CD4-positive, alpha-beta memory T cell (primary cell): ENCODE measurements at places on chromosomes 11 and 22.

- DNase-seq: no peak
These were observed 249.9 kb downstream of the TTC28 start for GRCh38 chr22:28429711-28430110.

DNA sequence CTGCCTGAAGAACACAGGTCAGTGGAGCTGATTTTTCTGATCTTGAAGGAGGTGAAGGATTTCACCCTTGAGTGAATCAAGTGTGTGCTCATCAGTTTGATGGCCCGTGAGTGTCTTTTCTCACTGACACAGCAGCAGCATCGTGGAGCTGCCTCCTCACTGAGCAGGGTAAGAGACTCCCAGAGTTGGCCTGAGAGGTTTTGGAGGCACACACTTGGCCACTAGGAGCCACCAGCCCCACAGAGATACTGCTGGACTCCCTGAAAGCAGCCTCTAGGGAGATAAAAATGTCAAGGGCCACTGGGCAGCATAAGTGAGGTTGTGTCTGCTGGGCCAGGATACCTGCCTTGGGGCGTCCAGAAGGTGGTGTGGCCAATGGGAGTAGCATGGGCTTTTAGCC, 245.4 kb downstream of the GRIK4 start:
- no peak for DNase-seq

GRCh38 chr11:88666364-88666763, 328.8 kb upstream of the CTSC start:
- DNase-seq: no peak

GRCh38 chr11:111124724-111125123, 120.8 kb upstream of the POU2AF2 start:
- DNase-seq: no peak

GRCh38 chr11:74018331-74019005, 9.6 kb upstream of the UCP3 start:
- DNase-seq: no peak

DNA sequence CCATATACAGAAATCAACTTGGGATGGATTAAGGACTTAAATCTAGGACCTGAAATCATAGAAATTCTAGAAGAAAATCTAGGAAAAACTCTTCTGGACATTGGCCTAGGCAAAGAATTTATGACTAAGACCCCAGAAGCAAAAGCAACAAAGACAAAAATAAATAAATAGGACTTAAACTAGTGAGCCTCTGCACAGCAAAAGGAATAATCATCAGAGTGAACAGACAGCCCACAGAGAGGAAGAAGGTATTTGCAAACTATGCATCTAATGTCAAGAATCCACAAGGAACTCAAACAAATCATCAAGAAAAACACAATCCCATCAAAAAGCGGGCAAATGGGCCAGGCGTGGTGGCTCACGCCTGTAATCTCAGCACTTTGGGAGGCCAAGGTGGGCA, 32.4 kb downstream of the TTC28 start:
- no peak for DNase-seq

DNA sequence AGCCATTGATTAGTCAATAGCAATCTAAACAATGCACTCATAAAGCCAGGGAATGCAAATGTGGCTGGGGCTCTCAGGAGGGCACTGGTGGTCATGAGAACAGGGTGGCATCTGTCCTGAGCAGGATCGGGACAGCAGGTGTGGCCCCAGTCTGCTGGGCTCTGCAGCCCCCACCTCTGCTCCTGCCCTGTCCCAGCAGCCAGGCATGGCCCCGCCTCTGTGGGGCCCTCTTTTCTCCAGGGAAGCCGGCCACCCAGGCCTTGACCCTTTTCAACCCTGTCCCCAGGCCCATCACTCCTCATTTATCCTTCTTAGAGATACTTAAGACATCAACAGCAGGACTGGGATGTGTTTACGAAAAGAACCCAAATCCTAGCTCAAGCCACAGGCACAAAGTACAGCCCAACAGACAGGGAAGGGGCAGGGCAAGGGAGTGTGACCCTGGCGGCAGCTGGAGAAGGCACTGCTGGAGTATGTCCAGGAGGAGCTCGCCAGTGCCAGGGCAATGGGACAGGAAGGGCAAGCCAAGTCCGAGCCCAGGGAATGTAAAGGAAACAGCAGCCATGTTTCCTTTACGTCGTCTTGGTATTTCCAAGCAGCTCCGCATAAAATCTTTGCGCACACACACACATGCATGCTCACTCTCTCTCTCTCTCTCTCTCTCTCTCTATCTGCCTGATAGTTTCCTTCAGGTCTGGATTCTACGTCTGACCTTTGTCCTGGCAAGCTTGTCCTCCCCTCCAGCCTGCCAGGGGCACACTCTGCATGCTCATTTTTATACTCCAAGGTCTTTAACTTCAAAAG, 59.9 kb downstream of the DGCR2 start:
- DNase-seq: no peak

DNA sequence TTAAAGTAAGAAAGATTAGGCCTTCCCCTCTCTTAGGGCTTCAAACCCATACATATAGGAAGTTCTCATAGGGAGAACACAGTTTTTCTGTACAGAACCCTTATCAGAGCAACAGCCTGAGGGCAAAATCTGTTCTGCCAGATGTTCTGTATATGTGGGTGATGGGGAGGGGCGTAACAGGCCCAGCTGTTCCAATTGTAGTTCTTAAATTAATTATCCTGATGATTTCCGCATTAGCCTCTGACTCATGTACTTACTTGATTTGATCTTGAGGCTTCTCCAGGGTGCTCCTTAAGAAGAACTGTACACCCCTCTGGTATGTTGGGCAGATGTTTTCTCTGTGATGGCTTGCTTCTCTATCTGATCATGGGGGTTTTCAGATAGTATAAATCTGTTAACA, 123.1 kb upstream of the C11orf87 start:
- DNase-seq: no peak
